Pulmonary artery endothelial cell (primary cell): ENCODE measurements at places on chromosomes 11 and 22.

DNA sequence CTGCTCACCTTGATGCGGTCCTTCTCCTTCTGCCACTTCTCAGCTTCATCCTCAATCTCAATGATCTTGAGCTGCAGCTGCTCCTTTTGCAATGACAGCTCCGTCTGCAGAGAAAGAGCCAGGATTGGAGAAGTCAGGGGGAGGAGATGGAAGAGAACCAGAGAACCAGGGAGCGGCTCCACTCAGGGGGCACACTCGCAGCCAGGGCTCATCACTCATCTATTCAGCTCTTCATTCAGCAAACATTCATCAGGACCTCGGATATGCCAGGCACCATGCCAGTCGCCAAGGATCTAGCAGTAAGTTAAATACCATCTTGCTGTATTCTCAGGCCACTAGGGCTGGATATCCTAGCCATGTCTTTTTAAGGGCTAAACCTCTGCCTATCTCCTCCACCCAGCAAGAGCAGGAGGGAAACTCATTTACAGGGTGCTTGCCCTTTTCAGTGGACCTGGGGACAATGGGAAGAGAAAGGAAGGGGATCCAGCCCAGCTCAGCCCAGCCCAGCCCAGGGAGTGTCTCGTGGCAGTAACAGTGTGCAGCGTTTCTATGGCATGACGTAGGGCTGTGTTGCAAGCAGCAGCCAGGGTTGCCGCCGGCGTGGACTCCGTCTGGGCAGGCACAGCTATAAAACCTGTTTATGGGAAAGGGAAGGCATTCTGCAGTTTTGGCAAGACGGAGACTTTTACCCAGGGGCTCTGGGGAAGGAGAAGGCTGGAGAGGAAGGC, 9.4 kb downstream of the TRIM29 start:
- DNase-seq = no peak

DNA sequence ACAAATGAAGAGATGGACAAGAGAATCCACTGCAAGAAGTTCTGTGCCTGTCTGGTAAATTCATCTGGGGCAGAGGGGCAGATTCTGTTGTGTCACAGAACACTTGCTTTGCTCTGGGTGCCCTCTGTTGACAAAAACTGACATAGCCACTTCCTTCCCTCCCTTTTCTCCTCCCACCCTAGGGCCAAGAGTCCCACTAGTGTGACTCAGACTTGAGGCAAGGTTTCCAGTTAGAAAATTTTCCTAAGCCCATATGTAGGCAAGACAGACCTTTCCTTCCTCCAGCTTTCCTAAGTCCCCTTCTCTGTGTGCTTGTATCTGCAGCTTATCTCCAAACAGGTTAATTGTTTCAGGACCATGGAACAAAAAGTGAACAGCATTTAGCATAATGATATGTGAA, 106.8 kb downstream of the RBFOX2 start:
- peak; percentile 69 for DNase-seq

- no peak for DNase-seq
Measured at GRCh38 chr11:57150454-57150917, 31.3 kb upstream of the LRRC55 start.

DNA sequence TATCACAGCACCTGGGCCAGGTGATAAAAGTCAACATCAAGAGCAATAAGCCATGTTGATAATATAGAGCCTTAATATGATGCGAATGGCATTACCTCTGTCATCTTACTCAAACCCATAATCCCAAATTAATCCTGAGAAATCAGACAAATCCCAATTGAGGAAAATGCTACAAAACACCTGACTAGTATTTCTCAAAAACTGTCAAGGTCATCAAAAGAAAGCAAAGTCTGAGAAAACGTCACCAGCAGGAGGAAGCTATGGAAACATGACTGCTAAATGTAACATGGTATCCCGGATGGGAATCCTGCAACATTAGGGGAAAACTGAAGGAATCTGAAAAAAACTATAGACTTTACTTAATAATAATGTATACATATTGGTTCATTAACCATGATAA, 29.6 kb downstream of the ASCL2 start:
- DNase-seq = no peak

DNA sequence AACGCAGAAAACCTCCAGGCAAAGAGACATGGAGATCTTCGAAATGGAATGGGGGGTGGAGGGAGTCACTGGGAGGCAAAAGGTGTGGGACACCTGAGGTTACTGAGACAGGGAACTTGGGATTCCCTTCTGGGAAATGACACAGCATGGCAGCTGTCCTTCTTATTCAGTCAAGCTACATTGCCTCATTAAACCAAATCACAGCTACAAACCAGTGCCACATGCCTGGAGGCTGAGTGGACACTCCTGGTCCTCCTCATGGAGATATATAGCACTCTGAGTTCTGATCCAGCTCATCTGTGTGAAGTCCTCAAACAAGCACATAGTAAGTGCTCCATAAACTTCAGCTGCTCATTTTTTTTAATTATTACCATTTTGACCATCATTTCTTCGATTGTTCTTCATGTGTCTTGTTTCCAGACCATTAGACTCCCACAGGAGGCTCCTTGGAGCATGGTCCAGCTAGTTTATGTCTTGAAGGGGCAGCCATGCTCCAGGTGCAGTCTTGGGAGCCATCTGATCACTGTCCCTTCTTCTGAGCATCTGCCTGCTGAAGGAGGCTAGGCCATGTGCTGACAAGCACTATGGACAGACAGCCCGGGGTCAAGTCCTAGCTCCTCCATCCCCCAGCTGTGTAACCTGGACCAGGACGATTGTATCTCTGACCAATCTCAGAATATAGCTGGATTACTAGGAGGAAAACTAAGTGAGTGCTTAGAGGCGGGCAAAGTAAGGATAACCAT, 9.7 kb upstream of the FXYD2 start:
- DNase-seq = no peak

DNA sequence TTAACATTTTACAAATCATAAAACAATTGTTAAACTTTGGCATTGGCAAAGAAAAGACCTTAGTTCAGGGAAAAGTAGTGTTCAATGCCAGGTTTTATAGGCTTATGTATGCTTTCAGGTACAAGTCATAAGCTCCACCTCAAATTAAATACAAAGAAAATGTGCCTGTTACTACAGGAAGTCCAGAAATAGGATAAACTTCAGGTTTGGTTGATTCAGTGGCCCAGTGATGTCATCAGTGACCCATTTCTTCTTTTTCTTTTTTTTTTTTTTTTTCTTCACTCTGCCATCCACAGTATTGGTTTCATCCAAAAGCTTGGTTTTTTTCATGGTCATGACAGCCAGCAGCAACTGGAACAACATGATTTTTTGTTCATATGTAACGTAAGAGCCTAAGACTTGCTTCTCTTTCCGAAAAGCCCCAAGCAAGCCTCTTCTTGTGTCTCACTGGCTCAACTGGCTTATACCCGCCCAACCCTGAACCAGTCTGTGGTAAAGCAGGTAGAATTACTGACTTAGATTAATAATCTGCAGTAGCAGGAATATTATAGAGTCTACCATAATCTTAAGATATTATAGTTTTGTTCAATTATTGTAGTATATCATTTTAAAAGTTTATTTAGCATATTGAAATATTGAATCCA, 46.2 kb downstream of the TTC17 start:
- DNase-seq = no peak

DNA sequence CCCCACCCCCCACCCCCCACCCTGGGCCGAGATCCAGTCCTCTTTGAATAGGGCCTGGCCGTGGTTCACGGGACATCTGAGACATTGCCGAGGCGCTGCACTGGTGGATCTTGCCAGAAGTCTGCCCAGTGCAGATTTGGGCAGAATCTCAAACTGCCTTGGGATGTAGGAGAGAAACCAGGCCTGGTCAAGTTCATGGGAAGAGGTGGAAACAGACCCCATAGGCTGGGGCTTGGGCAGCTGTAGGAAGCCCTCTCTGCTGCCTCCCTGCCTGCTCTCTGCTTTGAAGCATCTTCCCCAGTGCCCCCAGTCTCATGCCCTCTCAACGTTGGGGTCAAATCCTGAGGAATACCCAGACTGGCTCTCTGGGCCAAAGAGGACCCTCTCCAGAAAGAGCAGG, 16.0 kb upstream of the PPP6R3 start:
- no peak for DNase-seq

GRCh38 chr11:47980907-47981621, 705 bp downstream of the PTPRJ start:
- no peak for DNase-seq

GRCh38 chr22:25081409-25081824, 118.2 kb upstream of the CRYBB3 start:
- no peak for DNase-seq

DNA sequence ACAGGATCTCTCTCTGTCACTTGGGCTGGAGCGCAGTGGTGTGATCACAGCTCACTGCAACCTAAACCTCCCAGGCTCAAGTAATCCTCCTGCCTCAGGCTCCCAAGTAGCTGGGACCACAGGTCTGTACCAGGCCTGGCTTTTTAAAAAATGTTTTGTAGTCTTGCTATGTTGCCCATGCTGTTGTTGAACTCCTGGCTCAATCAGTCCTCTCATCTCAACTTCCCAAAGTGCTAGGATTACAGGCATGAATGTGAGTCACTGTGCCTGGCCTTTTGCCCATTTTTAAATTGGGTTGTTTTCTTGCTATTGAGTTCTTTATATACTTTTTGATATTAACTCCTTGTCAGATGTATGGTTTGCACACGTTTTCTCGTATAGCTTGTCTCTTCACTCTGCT, 33.0 kb upstream of the PITPNB start:
- DNase-seq = peak; percentile 36

- peak; percentile 73 for DNase-seq
Measured at GRCh38 chr11:43830928-43831440, 49.6 kb upstream of the ALKBH3 start.

DNA sequence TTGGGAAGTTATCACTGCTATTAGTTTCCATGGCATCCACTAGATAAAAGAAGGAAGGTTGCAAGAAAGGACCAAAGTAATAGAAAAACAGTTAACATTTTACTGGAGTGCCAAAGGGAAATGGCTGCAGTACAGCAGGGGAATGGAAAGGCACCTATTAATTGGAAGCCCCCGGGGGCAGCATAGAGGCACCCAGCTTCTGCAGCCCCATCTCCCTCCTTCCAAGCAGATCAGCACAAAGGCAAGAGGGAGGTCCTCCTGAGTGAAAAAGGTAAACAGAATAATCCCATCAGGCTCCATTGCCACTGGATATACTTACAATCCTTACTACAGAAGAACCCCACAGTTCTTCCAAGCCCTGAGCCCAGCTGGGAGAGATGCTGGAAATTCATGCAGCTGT, 887.1 kb downstream of the DLG2 start:
- no peak for DNase-seq
